ENCODE measurements at places on chromosomes 12 and 14. TPM values are rescaled to one million over a fixed set of nuclear protein-coding genes. Genes with fewer than 3 reads are reported as not detected.
A peak's percentile ranks its signal among the peaks of the same experiment; 100 is the strongest.

DNA sequence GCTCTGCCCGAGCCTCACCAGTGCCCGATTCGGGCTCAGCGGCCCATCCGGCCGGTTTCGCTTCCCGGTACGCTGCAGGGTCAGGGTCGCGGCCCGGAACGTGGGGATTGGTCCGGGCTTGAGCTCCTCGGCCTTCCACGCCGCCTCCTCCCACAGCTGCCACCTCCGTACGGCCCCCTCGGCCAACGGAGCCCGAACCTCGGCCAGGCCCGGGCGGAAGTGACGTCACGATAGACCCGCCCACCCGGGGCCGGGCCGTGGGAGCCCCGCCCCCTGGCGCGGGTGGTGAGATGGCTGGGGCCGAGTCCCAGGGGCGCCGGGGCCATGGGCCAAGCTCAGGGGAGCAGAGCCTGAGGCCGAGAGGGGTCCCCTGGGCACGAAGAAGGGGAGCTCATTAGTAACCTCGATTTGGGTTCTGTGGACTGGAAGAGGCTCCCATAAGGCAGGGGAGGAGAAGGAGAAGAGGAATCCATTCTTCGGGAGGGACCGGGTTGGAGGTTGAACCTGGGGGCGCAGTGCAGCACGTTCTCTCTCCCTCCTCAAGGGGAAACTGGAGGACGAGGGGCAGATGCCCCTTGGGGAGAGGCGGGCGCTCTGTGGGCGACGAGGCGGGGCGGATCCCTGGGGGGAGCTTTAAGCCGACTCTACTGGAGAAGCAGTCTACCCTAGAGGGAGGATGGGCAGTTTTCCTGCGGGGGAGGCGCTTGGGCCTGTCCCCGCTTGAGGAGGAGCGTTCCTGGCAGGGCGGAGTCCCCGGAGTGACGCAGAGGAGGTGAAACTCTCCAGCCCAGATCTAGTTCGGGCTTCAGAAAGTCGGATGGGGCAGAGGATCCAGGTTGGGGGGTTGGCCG, at the start of gene MLF2:
Gene MLF2, minus strand, starts transcription at position 221 of the 851 bp plus-strand sequence. CDS start 807 bp downstream, outside the sequence.
- DNase-seq = peak; percentile 99
- H3K27me3 ChIP-seq = peaks cover 4% of the 10 kb centered on the region
- peak within 1 kb of the TSS; percentile 99 for H3K27ac ChIP-seq
- H3K36me3 ChIP-seq = peaks cover 27% of the 10 kb centered on the region
- H3K4me3 ChIP-seq = peak within 1 kb of the TSS; percentile 91

- H3K27me3 ChIP-seq = no peaks in the 10 kb centered on the region
- no peak overlapping the region for H3K27ac ChIP-seq
- peaks cover 4% of the 10 kb centered on the region for H3K36me3 ChIP-seq
- DNase-seq = no peak
- no peaks in the 10 kb centered on the region for H3K4me1 ChIP-seq
Measured at GRCh38 chr12:1188016-1188415, 197.0 kb downstream of the ERC1 start.

The ADAM20 gene
- total RNA-seq = 0.47 TPM

DNA sequence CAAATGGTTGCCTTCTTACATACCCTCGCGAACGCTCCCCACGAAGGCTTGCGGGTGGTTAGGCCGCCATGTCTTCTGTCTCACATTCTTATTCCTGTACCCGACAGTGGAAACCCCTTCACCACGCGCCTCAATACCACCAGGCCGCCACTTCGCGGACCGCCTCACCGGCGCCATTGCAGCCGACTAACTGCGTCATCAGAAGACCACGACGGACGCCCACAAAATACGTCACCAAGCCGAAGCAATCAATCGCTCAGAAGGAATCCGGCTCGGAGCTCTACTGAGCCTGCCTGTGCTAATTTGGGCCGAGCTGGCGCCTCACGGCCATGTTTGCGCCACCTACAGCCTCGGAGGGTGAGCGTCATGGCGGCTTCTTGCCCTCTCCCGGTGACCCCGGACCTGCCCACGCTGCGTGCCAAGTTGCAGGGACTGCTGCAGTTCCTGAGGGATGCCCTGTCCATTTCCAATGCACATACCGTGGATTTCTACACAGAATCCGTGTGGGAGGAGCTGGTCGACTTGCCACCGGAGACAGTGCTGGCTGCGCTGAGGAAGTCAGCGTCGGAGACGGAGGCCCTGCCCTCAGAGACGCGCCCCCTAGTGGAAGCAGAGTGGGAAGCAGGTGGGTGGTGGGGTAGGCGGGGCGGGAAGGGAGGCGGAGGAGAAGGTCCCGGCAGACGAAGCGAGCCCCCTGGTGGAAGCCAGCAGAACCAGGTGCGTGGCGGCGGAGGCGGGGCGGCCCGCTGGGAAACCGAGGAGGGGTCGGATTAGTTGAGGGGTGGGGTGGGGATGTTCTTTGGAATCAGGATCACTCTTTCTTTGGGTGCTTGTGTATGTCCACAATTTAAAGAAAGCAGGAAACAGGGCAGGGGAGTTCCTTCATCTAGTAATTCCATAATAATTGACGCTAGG, at the start of the genes CCDC59 and METTL25:
Gene CCDC59, minus strand, starts transcription at position 188 of the 915 bp plus-strand sequence. Its CDS starts 11 bp downstream, at position 177.
Gene METTL25, plus strand, starts transcription at position 330 of the 915 bp plus-strand sequence. Its CDS starts 37 bp downstream, at position 367.
- H3K36me3 ChIP-seq = peaks cover 41% of the 10 kb centered on the region
- H3K4me1 ChIP-seq = peaks cover 42% of the 10 kb centered on the region
- no peaks in the 10 kb centered on the region for H3K27me3 ChIP-seq
- H3K27ac ChIP-seq = peak within 1 kb of the TSS; percentile 99
- H3K4me3 ChIP-seq = peak within 1 kb of the TSS; percentile 93

- H3K27me3 ChIP-seq = no peaks in the 10 kb centered on the region
- H3K36me3 ChIP-seq = peaks cover 76% of the 10 kb centered on the region
- no peak overlapping the region for H3K27ac ChIP-seq
Measured at GRCh38 chr14:91277546-91278382, 33.3 kb upstream of the GPR68 start.
